Activated naive CD8-positive, alpha-beta T cell treated with anti-CD3 and anti-CD28 coated beads for 36 hours (primary cell): ENCODE measurements at places on chromosomes 7 and 10.

DNA sequence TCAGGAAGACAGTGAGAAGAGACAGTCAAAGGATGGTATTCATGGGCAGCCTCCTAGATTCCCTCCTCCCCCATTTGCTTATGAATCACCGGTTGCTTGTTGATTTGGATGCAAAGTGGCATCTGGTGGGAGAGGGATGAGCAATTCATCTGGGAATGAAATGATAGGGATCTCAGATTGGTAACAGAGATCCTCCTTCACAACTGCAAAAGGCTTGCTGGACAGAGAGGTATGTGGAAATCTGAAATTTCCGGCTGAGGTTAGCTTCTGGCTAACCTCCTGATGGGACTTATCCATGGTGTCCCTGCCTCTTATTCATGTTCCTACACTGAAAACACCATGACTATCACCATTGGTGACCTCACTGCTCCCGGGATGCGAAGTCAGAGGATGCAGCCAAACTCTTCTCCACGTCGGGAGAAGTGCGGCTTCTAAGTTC is 48.4 kb upstream of the PODXL start:
- no peak for DNase-seq

- no peak for DNase-seq
These were observed 15.8 kb downstream of the MACC1 start for GRCh38 chr7:20201380-20201779.

- no peak for DNase-seq
These were observed 122.8 kb upstream of the CTTNBP2 start for GRCh38 chr7:117995850-117996650.

- no peak for DNase-seq
These were observed 189.5 kb upstream of the MINDY3 start for GRCh38 chr10:16049782-16050181.

DNA sequence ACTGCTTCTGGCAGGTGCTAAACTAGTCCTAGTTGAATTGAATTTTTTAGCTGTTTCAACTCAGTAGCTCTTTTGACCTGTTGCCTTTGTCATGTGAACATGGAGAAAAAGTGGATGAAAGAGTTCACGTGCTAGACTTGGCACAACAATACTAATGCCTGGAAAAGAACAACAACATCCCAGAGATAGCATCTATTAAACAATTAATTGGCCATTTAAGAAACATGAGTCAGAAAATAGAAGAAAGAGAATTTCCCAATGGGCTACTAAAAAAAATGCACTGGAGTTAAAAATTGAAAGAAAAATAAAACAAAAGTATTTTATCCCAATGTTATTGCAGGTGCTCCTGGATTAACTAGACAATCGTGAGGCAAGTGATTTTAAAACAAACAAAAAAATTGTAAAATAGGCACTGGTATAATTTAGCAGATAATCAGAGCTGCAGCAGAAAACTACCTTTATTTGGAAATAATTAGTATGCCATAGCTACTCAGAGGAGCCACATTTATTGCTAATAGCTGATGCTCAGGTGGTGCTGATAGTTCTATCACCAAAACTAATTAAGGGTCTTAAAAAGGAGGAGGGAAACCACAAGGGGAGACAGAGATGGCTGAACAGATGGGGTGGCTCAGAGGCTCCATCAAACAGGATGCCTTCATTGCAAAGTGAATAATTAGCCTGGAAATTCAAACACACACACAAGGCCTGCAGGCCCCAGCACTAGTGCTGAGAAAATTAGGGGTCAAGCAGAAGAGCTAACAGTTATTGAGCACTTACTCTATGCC is 17.6 kb downstream of the CCDC71L start:
- DNase-seq: no peak

DNA sequence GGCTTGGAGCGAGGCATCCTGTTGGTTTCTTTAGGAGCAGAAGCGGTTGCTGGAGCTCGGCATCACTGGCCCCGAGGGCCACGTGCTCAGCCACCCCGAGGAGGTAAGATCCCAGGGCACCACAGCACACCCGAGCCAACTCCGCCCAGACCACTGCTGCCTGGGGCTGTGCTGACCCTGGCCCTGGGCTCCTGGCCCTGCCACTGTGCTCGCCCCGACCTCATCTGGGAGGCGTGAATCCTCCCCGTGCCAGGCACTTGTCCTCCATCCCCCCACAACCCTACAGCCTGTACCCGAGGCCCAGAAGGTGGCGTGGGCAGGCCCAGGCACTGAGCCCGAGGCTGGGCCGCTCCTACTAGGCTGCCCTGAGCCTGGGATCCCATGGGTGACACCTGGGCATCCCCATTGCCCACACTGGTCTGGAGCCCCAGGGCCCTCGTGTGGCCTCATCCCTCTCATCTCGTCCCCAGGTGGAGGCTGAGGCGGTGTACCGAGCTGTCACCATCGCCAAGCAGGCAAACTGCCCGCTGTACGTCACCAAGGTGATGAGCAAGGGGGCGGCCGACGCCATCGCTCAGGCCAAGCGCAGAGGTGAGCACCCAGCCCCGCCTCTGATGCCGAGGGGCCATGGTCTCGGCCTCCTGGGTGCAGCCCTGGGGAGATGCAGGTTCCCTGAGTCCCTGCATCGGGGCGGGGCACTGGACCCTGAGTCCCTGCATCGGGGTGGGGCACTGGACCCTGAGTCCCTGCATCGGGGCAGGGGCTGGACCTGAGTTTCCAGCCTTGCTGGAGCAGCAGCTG is 11.8 kb downstream of the DPYSL4 start:
- no peak for DNase-seq

GRCh38 chr10:80855348-80855971 is 317.8 kb downstream of the SH2D4B start:
- DNase-seq: no peak

GRCh38 chr10:109451879-109452278 is 471.4 kb downstream of the XPNPEP1 start:
- DNase-seq: no peak

DNA sequence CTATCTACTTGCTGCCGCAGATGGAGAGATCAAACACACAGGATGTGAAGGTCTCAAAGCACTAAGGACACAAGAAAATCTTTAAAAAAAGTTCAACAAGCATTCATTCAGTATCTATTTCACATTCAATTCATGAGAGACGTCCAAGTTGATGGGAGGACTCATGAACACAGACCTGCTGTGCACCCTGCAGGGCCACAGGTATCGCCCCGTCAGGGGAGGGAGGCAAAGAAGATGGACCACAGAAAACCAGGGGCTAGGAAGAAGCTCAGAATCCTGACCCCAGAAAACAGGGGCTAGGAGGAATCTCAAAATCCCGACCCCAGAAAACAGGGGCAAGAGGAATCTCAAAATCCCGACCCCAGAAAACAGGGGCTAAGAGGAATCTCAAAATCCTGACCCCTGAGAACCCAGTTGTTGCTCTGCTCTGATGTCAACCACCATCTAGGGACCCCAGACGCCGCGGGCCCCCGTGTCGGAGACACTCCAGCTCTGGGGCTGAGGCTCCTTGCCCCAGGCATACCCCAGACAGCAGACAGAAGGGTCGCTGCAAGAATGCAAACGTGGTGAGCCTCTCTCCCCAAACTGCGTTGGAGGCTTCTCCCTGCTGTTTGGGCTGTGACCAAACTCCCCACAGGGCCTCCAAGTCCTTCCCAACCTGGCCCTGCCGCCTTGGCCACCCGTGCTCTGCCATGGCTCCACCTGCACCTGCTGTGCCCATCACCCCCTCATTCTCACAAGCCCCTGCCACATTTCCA is 197.6 kb downstream of the DIP2C start:
- DNase-seq: no peak

- DNase-seq: no peak
These were observed 5.6 kb upstream of the MUC3A start for GRCh38 chr7:100943693-100944092.

- no peak for DNase-seq
These were observed 77.1 kb downstream of the KAT6B start for GRCh38 chr10:74903491-74903890.

DNA sequence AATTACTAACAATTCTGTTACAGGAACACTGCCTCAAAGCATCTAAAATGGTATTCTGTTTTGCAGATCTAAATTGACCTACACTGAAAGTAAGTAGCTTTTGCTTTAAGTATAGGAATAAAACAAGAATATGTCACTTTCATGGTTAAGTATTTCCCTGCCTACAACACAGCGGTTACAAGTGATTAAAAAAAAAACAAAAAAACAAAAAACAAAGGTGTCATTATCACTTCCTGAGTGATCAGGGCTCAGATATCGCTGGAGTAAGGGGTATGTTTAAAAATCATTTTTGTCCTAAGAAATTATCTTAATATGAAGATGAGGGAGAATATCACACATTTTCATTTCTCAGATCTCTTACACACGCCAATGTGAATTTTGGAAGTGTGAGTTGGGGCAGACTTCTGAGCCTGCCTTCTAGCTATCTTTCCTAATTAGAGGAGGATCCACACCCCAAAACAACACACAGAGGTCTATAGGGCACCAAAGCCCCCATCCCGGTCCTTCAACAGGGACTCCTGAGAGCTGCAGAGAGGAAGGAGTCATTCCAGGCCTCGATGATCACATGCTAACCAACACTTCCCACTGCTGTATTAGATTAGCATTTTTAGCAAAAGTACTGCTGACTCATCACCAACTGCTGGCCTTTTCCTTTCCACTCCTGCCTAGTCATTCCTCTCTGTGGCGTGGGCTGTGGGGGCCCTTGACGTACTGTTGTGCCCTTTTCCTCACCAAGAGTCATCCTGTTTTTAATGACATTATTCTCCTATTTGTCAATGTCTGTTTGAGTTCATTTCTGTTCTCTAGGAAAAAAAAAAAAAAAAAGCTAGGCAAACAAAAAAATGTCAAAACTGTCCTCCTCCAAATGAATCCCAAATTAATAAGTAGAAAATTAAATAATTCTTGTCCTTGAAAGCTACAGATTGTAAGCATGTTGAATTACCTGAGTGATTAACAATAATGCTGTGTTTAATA is 31.2 kb downstream of the PRTFDC1 start:
- DNase-seq: peak; percentile 65
